ENCODE measurements at places on chromosomes 6 and 20.

- DNase-seq: no peak
These were observed 1107.1 kb upstream of the EYS start for GRCh38 chr6:66814156-66814555.

GRCh38 chr6:98458708-98459107, 375.7 kb upstream of the POU3F2 start:
- DNase-seq: no peak

DNA sequence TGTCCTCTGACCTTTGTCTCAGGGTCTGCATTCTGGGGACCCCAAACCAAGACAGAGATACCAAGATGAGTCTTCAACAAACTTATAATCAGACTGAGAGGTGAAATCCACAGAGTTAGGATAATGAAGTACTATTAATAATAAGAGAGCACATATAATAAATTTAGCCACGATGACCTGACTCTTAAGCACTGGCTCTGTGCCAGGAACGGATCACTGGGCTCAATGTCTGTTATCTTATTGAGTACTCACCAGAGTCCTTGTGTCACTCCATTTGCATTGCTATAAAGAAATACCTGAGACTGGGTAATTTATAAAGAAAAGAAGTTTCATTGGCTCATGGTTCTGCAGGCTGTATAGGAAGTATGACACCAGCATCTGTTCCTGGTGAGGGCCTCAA, 18.9 kb upstream of the ITPR3 start:
- no peak for DNase-seq

DNA sequence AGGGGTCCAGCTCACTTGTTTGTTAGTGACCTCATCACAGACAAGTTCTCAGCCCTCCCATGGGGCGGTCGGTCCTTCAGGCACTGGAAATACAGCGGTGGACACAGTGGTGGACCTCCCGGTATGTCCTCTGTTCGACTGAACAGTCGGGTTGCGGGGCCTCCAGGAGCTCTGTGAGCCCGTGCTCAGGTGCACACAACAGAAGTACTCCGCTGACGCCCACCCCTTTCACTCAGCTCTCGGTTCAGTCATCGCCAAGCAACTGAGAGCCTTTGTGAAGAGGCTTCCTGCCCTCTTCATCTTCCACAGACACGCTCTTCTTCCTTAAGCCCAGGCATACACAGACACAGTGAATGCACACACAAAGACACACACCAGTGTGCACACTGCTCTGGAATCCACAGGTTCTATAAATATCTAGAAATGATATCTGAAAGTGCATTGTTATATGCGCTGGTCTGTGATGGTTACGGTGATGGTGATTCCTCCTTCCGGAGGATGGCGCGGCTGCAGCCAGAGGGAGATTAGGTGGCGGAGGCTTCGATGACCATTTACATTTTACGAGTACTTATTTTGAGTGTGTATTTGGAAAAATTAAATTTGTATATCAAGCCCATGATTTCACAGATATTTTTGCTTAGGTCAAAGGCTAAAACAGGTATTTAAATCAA, 46.8 kb upstream of the BHLHE23 start:
- no peak for DNase-seq

GRCh38 chr20:25014816-25015215, 22.3 kb upstream of the APMAP start:
- DNase-seq: no peak

- DNase-seq: no peak
These were observed 1.4 kb downstream of the B3GALT4 start for GRCh38 chr6:33278392-33278741.

- no peak for DNase-seq
These were observed 350.5 kb downstream of the CDC5L start for GRCh38 chr6:44737829-44738528.

DNA sequence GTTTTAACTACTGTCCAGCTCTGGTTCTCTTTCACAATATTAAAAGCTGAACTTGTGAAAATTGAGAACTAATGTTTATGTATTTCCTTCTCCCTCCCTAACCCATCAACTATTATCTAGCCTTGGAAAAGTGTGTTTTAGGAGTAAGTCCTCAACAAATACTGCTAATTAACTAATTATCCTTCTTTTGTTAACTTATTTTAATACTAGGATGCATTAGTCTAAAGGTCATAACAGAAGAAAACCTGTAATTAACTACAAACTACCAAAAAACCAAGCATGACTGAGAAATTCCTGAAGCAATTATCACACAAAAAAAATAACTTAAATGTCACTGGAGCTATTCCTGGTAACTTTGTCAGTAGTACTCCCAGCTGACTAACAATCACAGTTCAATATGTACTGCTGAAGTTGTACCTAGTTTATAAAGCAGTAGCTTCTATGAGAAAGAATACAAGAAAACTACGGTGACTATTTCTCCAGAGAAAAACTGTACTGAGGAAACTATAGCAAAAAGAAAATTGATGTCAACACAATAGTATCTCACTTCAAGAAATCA, 301.9 kb downstream of the LAMA2 start:
- no peak for DNase-seq

DNA sequence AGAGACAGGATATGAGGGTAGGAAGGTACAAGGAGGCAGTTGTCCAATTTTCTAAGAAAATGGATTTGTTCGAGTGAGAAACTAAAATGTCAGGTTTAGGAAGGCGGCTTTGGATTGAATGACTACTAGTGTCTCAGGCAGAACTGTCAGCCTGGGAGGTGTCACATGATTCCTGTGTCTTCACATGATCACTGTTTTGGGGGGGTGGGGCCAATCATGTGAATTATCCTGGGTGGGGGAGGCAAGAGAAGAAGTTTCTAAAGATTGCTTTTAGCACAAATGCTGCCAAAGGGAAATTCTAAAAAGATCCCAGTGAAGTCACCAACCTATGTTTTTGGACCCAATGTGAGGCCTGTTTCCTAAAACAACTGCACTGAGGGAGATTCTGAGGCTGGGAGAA, 2.3 kb downstream of the SIRPA start:
- DNase-seq: no peak

DNA sequence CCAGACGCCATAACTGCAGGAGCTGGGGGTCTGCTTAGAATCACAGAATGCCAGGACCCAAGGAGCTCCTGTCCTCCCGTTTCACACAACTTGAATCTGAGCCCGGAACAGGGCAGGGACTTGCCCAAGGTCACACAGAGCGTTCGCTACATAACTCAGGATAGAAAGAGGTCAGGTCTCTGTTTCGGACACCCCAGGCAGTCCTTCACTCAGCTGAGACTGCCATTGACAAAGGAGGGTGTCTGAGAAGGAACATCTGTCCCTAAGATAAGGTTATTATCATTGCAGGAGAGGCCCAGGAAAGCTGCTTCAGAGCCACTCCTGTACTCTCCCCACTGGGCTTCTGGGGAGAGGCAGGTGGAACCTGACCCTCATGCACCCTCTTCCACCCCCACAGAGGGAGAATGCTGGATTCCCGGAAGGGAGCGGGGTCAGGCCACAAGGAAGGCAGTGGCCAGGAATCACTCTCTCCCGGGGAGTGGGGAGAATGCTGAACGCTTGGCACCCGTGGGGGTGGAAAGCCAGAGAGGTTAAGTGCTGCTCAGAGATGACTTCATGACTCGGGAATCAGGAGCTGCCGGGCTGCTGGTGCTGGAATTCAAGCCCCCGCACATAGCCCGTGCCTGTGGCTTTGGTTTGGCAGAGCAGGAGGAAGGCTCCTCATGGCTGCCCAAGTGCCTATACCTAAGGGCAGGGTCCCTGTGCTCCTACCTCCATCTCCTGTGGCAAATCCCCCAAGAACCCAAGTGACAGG, 10.7 kb downstream of the SDC4 start:
- DNase-seq: no peak

GRCh38 chr20:48153523-48153922, 368.2 kb upstream of the SULF2 start:
- peak; percentile 44 for DNase-seq
